Keratinocyte (primary cell): ENCODE measurements at places on chromosomes 7 and 10.

DNA sequence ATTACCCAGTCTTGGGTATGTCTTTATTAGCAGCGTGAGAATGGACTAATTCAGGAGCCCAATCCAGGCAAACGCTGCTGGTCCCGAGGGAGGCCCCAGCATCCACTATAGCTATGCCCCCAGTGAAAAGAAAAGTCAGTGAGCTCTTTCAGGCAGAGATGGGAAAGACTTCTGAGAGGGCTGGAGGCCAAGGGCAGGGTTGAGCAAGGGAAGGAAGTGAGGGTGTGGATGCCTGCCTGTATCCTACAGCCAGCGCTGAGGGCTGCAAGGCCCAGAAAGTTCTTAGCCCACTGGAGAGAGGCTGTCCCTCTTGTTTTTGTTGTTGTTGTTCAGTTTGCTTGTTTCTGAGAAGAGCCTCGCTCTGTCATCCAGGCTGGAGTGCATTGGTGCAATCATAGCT is 261.6 kb downstream of the ZEB1 start:
- DNase-seq, result no peak

DNA sequence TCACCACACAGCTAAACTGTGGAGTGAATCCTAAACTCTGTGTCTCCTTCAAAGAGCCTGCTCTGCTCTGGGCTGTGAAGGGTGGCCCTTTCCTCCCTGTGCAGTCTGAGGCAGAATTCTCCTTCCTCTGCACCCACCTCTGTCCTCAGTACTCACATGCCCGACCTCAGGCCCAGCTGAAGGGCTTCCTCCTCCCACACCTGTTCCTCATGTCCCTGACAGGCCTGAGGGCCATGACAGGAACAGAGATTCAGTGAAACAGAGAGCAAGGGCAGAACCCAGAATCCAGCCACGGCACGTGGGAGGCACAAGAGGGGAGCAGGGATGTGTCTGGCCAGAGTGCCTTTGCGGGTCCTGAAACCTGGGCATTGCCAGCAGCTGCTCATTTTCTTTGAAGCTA is 13.9 kb downstream of the CREB3L2 start:
- no peak for DNase-seq

DNA sequence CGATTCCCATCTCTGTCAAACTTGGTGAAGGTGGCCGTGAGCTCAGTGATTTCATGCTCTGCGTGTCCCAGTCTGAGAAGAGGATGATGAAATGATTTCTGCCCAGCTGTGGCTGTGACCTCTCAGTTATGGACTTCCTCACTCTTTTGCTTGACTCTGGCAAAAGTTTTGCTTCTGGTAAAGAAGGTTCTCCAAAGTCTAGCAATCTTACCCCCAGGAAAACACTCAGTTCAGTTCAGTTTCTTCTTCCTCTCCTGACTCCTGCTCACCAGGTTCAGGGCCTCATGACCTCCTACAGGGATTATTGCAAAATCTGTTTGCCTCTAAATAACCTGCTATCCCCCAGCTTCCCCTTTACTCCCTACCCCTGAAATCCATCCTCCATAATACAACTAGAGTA is 4.9 kb upstream of the BLOC1S2 start:
- DNase-seq, result no peak

- DNase-seq, result no peak
These were observed 232.7 kb downstream of the ADAM12 start for GRCh38 chr10:126155528-126155927.

DNA sequence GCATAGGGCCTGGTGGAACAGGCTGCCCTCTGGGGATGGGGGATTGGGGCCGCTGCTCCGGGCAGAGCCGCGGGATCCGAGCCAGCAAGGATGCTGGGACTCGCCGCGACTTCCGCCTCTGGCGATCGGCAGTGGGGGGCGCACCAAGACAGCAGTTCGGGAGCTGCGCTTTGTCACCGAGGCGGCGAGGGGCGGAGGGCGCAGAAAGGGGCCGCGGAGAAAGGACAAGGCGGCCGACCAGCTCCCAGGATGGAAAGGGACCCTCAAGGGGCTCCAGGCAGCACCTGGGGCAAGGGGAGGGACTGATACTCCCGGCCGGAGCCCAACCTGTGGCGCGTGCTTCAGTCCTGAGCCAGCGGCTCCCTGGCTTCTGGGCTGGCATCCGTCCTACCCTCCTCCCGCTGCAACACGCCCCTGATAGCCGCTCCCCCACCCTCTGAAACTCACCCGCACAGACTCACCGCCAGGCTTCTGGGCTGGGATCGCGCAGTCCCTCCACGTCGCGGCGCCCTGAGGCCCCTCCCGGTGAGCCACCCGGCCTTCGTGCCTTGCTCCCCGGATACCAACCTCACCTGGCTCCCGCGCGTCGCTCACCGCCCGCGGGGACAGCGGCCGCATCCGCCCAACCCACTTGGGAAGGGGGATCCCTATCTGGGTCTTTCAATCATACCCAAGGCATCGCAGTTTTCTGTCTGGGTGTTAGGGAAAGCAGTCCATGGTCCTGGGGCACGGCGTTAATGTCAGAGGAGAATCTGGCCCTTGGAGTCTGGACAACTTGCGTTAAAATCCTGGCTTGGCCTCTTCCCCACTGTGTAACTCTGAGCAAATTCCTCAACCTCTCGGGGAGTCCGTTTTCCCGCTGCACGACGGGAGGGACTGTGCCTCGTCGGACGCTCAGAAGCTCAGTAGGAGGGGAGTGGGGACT is 7.0 kb upstream of the EVX1 start:
- DNase-seq, result no peak

DNA sequence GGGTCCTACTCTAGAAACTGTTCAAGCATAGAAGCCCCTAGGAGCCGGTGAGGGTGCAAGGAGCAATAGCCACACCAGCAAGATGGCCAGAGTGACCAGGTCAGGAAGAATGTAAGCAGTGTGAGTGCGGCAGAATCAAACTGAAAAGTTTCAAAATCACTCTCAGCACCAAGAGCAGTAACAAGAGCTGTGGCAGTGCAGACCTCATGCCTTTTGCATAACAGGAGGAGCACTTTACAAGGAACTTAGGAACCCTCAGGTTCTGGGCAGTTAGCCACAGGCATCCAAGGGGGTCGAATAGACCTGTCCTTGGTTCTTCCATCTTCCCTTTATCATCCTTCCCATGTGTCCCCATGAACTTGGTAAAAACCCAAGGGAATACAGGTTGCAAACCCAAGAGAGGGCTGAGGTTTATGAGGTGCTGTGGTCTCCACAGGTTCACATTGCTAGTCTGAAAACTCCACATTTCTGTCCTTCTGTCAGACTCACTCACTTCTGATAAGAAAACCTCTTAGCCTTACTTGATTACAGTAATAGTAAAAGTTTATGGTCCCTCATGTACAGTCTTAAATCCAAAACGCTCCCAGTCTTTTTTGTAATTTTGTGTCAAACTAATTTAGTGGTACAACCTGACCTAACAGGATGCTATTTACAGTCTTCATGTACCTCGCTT is 78.4 kb downstream of the PON1 start:
- no peak for DNase-seq

DNA sequence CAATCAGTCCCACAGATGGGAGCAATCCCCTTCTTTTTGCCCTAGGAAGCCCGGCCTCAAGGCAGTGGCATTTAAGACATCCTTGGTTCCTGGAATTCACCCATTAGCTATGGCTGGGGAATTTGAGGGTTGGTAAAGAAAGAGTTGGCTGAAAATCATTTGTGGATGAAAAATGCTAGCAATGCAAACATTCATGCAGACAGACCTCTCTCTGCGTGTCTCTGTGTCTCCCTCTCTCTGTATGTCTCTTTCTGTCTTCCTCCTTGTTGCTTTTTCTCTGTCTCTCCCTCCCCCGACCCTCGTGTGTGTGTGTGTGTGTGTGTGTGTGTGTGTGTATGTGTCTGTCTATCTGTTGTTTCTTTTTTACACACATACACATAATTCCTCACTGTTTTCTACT is 19.4 kb downstream of the LDB3 start:
- DNase-seq, result no peak

DNA sequence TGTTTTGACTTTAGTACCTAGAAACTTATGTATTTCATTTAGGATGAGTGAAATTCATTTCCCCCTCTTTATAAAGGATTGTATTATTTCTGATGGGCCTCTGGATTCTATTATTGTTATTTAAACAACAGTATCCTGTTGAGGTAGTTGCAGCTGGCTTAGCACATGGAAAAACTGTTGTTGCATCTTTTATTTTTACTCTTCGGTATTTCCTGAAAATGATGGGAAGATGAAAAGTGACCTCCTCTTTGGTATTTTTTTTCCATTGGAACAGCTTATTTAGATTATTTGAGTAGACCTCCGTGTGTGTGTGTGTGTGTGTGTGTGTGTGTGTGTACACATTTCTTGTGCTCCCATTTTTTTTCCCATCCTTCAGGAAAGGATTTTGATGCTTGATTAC is 129.8 kb downstream of the PRKG1 start:
- no peak for DNase-seq

DNA sequence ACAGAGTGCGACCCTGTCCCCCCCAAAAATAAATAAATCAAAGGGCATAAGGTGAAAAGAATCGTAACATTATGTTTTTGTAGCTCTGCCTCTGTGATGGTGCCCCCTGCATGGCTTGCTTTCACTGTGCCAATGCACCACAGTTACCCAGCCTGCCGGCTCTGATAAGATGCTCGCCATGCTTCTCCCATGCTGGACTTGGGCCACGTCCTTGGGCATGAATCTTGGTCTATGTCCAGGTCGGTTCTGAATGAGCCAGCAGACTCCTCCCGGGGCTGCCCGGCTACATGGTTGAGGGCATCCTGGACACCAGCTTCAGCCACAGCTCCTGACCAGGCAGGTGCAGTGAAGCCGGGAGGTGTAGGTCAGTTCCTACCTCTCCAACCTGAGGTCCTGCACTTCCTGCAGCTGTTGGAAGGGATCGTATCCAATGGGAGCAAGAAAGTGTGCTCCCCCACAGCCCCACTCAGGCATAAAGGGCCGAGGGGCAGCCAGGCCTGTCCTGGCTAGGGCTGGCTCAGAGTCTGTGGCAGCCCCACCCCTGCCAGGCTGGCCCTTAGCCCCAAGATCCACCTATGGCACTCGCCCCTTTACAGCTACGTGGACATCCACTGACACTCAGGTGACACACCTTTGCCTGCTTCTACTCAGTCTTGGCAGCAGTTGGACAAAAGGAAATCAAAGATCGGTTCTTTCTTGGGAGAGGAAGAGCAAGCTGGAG is 34.1 kb downstream of the CHST3 start:
- no peak for DNase-seq

DNA sequence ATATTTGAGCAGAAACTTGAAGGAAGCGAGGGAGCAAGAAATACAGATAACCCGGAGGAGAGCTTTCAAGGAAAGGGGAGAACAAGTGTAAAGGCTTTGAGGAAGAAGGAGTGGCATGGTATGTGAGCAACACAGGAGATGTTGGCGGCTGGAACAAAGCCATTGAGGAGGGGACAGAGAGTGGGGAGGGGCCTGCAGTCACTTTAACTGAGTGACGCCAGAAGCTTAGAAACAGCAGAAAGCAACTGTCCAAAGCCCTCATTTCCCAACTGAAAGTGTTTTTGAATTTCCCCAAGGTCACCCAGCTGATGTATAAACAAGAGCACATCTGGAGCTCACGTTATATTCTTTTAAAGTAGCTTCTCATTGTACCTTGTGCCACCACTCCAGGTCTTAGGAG is 19.1 kb downstream of the AUTS2 start:
- no peak for DNase-seq

DNA sequence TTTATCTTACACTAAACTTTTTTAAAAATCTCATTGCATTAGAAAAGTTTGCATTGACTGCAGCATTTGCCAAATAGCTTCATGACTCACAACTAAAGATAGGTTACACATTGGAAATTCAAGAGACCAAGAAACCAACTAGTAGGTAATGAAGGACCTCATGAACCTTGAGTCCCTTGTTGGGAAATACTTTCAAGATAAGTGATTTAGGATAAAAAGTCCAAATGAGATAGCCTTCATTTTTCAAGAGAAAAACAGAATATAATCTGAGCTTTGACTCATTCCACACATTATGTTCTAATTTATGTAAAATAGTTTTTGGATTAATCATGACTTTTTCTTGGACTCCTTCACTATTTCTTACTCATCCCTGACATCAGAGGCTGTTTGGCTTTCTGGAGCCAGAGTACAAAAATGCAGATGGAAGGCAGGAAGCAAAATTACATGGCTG is 13.1 kb upstream of the LIPF start:
- no peak for DNase-seq

GRCh38 chr7:89771003-89771636 is 383.1 kb upstream of the STEAP1 start:
- DNase-seq, result no peak

DNA sequence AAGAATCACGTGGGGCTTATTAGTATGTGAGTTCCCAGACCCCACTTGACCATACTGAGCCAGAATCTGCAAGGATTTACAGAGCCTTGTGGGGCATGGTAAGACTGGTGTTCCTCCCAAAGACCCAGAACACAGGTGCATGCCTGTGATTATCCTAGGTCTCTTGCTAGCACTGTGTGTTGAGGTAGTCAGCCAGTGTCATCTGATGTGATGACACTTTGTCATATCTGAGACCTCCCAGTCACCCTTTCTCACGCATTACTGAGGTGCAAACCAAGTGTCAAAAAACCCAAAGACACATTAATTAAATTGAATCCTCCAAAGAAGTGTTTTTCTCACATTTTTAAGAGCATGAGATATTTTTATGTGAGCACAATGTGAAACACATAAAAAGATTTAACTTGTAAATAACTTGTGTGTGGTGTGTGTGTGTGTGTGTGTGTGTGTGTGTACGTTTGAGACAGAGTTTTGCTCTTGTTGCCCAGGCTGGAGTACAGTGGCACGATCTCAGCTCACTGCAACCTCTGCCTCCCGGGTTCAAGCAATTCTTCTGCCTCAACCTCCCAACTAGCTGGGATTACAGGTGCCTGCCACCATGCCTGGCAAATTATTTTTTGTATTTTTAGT is 162.0 kb upstream of the PRPS1L1 start:
- no peak for DNase-seq
